ENCODE measurements at places on chromosomes 7 and 10.

GRCh38 chr10:122855745-122856144 is 10.1 kb upstream of the CUZD1 start:
- DNase-seq, result no peak

DNA sequence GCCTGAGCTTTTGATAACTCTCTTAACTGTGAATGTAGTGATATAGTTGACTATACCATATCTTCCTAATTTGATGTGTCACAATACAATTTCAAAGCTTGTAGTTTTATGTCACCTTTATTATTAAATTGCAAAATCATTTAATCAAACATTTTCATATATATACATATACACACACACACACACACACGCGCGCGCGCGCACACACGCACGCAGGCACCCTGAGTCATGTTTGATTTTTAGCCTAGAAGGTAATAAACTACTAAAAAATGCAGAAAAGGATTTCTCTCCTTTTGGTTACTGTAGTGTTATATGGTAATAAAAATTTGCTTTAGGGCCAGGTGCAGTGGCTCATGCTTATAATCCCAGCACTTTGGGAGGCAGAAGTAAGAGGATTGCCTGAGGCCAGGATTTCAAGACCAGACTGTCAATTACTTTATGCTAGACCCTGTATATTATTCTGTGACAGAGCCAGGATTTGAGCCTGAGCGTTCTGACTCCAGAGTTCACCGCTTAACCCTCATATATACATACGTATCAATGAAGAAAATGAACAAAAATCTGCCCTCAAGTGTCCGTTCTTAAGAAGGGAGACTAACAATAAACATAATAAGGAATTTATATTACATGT is 89.6 kb downstream of the PODXL start:
- no peak for DNase-seq

- DNase-seq, result no peak
Observed at GRCh38 chr7:24842449-24843241, 85.4 kb upstream of the GSDME start.

DNA sequence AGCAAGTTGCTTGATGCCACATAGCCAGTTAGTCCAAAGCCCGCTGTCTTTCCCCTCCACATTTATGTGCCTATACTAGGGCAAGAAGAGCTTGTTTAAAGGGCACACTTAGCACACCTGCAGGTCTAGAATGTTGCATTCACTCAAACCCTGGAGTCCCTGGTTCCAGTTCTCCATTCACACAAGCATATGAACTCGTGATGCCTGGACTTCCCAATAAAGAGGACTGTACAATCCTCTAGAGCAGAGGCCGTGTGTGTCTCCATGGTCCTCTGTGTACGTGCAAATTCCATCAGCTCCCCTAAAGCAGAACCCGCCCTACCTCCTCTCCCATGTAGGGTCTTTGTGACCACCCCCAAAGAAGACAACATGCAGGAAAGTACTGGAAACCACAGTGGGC is 3.0 kb upstream of the SH3PXD2A start:
- no peak for DNase-seq

- DNase-seq, result no peak
Observed at GRCh38 chr7:3057066-3057420, 13.4 kb upstream of the CARD11 start.

DNA sequence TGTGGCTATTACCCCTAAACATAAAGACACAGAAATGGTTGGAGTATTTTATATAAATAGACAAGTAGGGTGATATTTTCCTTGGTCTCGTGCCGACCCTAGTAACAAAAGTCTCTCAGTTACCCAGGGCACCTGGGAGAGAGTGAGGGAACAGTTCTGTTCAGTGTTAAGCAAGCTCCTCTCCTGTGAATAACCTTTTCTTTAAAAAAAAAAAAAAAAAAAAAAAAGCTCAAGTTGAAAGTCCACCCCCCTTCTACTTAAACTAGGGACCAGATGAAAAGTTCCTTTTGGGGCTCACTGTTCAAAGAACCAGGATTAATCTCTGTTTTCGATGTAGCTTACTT is 636.9 kb upstream of the GALNT17 start:
- no peak for DNase-seq

- no peak for DNase-seq
Observed at GRCh38 chr10:114309364-114309651, 70.3 kb downstream of the VWA2 start.

DNA sequence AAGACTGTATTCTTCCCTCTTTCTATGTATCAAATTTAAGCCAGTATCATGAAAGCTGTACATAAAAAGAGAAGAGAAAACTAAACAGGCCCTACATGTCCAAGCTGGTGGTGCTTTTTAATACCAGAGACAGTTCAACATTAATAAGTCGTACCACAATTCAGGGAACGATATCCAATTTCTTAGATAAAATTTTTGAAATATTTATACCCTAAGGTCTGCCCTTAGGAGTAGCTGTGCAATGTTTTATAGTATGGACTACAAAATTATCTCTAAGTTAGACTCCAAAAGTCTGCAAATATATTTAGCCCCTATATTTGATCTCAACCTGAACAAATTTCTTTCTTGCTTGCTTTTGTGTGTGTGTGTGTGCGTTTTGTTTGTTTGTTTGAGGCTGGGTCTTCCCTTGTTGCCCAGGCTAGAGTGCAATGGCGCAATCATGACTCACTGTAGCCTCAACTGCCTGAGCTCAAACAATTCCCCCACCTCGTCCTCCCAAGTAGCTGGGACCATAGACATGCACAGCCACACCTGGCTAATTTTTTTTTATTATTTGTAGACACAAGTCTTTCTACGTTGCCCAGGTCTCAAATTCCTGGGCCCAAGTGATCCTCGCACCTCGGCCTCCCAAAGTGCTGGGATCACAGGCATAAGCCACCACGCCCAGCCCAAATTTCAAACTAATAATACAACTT is 13.2 kb downstream of the ARHGAP19 start:
- no peak for DNase-seq

Data from NCI-H1417 treated with DMSO at 0.1 percent for 48 hours (cell line).